ENCODE measurements at places on chromosomes 5 and 9.

GRCh38 chr5:96151891-96152290 is 190.2 kb upstream of the ELL2 start:
- no peak for DNase-seq

GRCh38 chr9:73474625-73475024 is 323.0 kb downstream of the ANXA1 start:
- no peak for DNase-seq

GRCh38 chr9:88604836-88605511 is 70.0 kb downstream of the NXNL2 start:
- no peak for DNase-seq

GRCh38 chr5:962386-962785 is 46.2 kb upstream of the NKD2 start:
- DNase-seq, result no peak

- DNase-seq, result no peak
These were observed 238.6 kb upstream of the PRR16 start for GRCh38 chr5:120225524-120225923.

DNA sequence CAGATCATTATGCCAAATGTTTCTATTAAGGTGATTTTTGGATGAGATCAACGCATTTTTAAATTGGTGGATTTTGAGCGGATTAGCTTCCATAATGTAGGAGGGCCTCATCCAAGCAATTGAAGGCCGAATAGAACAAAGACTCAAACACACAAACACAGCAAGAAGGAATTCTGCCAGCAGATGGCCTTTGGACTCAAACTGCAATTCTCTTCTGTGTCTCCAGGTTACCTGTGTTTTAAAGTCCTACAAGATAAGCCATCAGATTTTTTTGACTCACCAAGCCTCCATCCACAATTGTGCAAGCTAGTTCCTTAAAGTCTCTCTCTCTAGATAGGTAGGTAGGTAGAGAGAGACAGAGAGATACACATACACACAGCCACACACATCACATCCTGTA is 25.5 kb downstream of the CDH6 start:
- no peak for DNase-seq

- no peak for DNase-seq
These were observed 72.3 kb upstream of the PRLR start for GRCh38 chr5:35302544-35302943.

DNA sequence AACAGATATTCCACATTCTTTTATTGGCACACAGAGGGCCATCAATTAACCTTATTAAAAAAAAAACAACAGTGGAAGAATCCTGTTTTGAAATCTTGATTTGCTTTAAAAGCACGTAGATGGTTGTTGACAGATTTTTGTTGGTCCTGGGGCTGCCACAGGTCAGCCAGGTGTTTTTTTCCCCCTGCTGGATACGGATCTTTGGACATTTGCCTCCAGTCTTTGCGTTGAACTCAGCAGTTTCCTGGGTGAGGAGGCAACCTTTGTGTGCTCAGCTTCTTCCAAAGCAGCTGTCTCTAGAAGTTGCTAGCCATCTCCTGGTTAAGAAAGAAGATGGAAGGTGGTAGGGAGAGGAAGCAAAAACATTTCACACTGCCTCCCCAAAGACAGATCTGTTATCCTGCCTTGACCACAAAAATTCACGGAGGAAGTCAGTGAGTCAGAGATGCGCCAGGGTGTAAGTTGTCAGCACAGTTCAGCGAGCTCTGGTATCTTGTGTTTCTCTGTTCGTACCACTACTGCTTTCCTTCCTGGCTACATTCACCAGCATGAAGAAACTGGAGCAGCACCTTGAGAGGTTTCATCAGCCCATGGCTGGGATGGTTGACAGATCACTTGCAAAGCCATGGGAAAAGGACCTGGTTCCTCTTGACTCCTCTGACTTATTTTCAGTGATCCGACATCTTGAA is 207.3 kb downstream of the ARHGAP26 start:
- DNase-seq, result peak; percentile 75

GRCh38 chr9:100324594-100325200 is 28.0 kb downstream of the TEX10 start:
- peak; percentile 21 for DNase-seq

DNA sequence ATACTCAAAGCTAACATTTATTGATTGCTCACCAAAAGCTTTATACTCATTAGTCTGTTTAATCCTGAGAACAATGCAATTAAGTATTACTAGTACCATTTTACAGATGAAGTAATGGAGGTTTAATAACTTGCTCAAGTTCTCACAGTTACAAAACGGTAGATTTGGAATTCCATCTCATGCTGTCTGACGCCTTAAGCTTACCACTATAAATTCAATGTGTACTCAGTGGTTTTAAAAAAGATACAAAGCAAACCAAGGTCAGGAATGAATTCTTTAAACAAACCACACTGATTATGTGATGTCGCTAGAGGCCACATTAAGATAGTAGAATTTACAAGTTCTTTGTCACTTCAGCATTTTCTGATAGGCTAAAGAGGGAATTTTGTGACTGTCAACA is 1.2 kb upstream of the C5orf63 start:
- DNase-seq, result no peak

GRCh38 chr5:6220346-6221088 is 157.8 kb downstream of the MED10 start:
- DNase-seq, result no peak

DNA sequence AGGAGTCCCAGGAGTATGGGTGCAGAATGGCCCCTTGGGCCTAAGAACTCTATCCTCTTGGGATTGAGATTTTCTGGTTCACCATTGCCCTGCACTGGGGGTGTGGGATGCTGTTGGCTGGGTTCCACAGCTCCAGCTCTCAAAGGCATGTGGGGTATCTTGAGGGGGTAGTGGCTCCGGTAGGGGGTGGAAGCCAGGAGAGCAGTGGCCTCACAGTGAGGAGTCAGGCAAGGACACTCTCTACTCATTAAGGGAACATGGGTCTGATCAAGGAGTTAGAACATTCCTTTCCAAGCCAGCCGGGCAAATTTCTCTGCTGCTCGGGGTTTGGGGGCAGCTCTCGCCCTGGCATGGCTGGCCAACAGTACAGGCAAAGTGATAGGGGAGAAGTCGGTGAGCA is 33.0 kb downstream of the LARP1 start:
- DNase-seq, result no peak

GRCh38 chr9:129404621-129405020 is 216.3 kb downstream of the C9orf50 start:
- no peak for DNase-seq

- no peak for DNase-seq
These were observed 47.2 kb upstream of the FCHO2 start for GRCh38 chr5:72908664-72909063.

- DNase-seq, result no peak
These were observed 21.1 kb downstream of the TBC1D2 start for GRCh38 chr9:98234245-98234825.

Data from hepatic stellate cell (primary cell).